ENCODE measurements at places on chromosomes 3 and 15. TPM values are rescaled to one million over a fixed set of nuclear protein-coding genes. Genes with fewer than 3 reads are reported as not detected.

Gene GHSR
- not detected for total RNA-seq

Gene VPS33B
- total RNA-seq: 11.3 TPM

Gene TM2D3
- total RNA-seq: 16.8 TPM

Gene PLA2G4D
- not detected for total RNA-seq

Gene TYRO3
- 3.9 TPM for total RNA-seq

Gene CA12
- 18.7 TPM for total RNA-seq

Gene SCG3
- not detected for total RNA-seq

Gene AGBL1
- not detected for total RNA-seq

Gene LDHAL6B
- total RNA-seq: not detected

Gene NME9
- not detected for total RNA-seq

Data from bronchus fibroblast of lung (primary cell).